Stimulated activated CD4-positive, alpha-beta T cell treated with anti-CD3 and anti-CD28 coated beads, Interleukin-4, amount 100 ng/mL, for 1 hour (primary cell): ENCODE measurements at places on chromosomes 5 and 9.
A peak's percentile ranks its signal among the peaks of the same experiment; 100 is the strongest.

GRCh38 chr5:147436596-147436995, 73.3 kb downstream of the DPYSL3 start:
- DNase-seq = no peak

DNA sequence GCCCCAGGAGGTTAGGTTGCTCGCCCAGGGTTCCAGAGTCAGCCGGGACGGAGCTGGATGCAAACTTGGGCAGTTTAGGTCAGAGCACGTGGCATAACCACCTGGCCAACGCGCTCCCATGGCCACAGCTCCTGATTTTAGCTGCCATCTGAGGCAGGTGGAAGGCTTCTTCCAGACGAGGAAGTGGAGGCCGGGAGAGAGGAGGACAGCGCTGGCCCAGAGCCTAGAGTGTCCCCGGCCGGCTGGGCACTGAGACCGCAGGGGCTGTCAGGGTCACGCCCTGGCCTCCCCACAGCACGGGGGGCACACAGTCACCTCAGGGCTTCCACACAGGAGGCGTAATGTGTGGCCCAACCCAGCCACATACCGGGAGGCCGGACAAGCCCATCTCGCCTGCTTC, 16.1 kb upstream of the PHYKPL start:
- DNase-seq = no peak

DNA sequence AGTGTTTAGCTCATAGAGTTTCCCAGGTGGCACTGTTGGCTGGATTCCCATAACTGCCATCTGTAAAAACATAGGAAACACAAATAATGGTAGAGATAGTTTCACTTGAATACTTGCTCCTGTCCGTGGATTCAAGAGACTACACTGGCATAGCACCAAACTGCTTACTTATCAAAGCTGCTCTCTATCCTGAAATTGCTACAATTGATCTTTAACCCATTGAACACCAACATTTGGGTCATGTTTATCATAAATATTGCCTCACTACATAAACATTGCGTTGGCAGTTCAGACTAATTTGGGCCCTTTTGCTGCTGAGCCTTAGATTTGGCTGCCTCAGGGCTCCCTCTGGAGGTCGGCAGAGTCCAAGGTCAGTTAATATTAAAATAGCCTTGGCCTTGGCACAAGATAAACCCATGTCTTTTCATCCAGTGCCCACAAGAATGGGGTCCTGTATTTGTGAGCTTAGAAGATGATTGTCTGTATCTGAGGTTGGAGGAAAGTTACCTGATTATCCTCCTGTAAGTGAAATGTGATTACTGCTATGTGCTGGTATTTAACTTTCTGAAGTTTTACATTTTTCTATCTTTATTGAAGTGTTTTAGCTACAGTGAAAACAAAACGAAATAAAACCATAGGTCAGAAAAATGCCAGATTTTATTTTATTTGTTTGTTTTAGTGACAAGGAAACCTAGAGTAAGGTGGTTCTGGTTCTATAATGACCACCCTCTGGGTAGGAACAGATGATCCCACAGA, 4.0 kb upstream of the RANBP3L start:
- peak; percentile 2 for DNase-seq

- no peak for DNase-seq
Observed at GRCh38 chr9:83986195-83986594, 5.6 kb downstream of the RMI1 start.

- DNase-seq = no peak
Observed at GRCh38 chr9:136761545-136761981, 2.8 kb downstream of the LCN15 start.

- DNase-seq = no peak
Observed at GRCh38 chr5:10644192-10644591, 80.3 kb downstream of the ANKRD33B start.

DNA sequence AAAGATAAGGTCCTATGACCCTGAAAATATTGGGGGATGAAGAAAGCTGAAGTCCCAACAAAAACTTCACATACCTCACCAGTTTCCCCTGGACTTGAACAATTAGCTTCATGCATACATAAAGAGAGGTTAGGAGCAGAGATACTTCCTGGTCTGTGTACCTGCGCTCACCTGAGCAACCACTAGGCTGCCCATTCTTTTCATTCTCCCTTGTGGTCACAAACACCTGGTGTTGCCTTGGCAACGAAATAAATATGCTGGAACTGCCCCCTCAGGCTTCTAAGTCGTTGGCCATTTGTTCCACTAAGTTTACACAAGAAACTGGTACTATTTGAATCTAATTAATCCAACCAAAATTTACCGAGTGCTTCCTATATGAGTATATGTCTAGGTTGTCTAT, 18.1 kb downstream of the OTP start:
- DNase-seq = no peak

DNA sequence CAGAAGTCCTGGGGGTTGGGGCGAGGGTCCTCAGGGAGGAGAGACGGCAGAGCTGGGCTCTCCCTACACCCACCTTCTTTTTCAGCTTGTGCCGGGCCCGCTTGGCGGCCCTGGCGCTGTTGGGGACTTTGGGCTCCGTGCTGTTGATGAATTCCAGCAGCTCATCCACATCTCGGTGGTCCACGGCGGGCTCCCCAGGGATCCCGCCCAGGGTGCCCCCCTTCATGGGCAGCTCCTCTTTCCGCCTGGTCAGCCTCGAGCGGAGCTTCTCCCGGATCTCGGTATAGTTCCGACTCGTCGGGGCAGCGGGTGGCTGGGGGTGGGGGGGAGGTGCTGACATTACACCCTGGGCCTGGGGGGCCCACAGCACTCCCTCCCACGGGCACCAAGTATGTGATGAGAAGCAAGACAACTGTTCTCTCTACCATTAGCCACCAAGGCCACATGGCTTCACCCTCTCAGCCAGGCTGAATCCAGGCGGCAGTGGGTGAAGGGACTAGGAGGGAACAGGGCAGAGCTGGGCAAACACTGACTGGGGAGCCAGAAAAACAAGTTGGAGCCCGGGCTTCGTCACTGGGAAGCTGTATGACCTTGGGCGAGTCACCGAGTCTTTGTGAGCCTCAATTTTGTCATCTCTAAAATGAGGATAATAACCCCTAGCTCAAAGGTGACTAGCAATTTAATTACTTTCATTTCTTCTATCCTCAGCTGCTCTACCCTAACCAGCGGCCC, 14.6 kb upstream of the DDX41 start:
- DNase-seq = no peak

GRCh38 chr9:89362647-89363310, 44.5 kb downstream of the SECISBP2 start:
- DNase-seq = no peak

- no peak for DNase-seq
Observed at GRCh38 chr5:84535281-84535680, 150.6 kb upstream of the EDIL3 start.

DNA sequence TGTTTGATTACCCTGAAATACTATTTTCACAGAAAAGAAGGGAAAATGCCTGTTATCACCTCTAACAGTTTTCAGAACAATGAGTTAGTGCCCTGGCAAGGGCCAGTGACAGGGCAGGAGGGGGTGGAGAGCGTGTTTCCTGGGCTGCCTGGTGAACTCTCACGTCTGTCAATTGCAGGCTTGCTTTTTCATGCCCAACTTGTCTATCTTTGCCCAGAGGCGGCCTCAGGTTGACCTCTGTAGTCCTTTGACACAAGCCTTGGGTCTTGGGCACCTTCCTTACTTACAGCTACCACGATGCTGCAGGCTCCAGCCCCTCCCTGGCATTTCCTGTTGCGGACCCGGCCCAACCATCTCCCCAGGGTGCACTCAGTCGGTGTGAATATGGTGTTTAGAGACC, 2.2 kb upstream of the CEL start:
- no peak for DNase-seq

DNA sequence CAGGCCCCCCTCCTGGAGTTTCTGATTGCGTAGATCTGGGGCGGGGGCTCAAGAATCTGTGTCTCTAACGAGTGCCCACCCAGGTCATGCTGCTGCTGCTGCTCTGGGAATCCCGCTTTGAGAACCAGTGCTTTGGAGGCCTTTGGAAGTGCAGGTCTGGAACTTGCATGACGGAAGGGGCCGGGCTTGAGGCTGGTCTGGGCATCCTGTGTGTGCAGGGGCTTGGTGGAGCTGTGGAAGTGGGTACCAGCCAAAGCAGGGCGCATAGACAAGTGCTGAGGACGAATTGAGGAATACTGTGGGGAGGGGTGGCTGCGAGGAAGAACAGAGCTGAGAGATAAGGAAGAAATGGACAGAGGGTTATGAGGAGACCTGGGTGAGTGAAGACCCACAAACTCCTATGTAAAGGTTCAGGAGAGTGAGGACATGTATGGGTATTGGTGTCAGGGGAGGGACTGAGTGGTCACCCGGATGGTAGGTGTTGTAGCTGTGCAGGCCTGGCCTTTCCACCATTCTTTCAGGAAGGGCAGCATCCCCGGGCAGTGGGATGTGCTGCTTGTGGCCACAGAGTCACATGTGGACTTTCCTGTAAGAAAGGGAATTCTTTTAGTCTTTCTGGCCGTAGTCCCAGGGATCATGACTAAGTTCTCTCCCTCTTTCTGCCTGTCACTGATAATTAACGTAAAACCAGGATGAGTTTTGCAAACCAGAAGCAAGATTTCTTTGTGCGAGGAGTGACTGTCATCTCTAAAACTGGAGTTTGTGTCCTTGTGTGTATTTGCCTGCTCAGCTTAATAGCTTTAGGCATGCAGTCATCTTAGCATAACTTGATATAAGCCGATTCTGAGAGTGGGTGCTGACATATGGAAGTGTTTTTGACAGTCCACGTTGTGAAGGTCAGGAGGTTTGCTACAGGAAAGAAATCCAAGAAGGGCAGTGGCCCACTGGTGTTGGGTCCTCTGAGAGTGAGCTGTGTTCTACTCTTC, 43.3 kb upstream of the TJP2 start:
- DNase-seq = no peak

DNA sequence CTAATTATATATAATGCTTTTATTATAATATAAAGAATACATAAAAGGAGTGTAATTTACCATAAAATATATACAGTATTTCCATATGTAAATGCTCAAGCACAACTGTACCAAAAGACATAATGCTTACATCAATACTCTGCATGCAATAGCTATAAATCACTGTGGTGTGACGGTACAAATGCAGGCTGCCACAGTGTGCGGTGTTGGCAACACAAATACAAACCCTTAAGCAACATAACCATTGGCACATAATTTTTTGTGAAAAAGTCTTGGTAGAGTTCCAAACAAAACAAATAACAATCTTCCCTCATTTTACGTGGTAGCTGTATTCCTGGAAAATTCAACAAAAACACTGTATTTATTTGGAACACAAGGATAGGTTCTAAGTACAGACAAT, 1.9 kb upstream of the SHISAL2B start:
- no peak for DNase-seq

- no peak for DNase-seq
Observed at GRCh38 chr5:54673523-54674225, 156.1 kb downstream of the SNX18 start.

DNA sequence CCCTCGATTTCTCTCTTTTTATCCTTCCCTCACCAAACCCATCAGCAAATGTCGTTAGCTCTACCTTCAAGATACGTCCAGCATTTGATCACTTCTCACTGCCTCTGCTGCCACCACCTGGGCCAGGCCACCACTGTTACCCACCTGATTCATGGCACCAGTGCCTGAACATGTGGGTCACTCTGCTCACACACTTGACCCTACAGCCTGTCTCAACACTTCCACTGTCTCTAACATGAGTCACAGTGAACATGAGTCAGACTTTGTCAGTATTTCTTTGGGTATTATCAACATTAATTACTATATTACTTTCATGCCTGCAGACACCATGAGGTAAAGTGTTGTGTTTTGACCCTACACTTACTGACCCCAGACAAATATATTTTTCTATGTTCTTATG, 19.6 kb downstream of the SLC24A2 start:
- no peak for DNase-seq

- no peak for DNase-seq
Observed at GRCh38 chr9:124786881-124787573, 10.1 kb downstream of the OLFML2A start.

DNA sequence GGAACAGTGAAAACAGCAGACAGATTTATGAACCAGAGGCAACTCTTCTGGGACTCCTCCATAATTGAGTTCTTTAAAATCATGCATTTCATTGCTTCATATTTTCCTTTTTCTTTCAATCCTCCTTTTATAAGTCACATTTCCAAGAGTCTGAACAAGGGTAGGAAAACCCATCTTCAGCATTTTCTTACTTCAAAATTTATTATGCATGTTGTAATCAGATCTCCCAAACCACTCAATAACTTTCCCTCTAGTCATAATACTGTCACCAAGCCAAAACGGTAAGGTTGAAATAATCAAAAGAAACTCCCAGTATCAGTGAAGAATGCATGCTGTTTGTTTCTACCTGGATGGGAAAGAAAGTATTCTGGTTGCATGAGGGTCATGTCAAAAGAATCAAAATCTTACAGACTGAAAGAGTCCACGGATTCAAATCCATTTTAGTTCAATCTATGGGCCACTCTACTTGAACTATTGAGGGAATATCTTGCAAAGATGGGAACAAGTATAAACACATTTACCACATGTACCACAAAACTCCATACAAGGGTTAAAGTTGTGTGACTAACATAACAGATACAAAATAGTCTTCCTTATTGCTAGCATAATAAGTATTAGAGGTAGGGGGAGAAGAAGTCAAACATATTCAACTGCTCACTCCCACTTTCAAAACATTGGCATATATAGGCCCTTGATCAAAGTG, 797.3 kb downstream of the MAT2B start:
- no peak for DNase-seq

DNA sequence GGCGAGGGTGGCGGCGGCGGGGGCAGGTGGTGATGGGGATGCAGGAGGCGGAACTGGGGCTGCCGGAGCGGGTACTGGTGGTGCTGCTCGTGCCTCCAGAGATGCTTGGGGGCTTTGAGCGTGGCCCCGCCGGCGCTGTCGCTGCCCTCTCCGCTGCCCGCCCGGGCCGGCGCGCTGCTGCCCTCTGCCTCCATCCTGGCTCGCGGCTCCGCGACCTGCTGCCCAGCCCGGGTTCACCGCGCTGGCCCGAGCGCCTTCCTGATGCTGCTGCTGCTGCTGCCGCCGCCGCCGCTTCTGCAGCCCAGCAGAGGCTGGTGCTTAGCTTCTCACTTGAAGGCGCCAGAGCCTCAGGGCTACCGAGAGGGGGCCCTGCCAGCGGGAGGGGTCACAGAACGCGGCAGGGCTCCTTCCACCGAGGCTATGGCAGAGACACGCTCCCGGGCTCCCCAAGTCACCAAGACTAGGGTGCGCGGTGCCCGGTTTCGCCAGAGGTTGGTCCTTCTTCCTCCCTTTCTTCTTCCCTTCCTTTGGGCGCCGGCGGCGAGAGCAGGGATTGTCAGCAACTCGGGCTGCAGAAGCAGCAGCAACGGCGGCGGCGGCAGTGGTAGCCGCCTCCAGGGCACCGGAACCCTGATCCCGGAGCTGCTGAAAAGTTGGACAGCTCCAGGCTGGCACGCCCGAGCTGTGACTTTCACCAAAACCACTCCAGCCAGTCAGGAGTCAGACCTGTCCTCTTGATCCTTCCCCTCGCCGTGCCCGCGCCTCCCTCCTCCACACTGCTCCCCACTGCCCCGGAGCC, at the start of gene PDE4D:
PDE4D (minus strand) TSS at position 298 of the 799 bp plus-strand sequence.
- DNase-seq = no peak

- DNase-seq = no peak
Observed at GRCh38 chr9:124854161-124854560, 901 bp downstream of the WDR38 start.

DNA sequence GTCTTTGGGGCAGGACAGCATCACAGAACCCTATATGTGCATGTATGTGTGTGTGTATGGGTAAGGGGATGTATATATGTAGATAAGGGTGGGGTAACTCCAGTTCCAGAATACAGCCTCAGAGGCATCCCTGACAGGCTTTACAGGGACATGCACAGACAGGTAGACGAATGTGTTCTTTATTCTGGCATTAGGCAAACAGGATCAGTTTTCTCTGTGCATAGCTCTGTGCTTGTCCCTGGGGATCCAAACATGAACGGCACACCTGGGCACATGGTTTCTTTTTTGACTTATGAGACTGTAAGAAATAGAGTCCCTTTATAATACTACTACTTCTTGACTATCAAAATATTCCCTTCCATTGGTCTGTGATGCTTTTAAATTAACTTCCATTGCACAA, 120.6 kb downstream of the TRIO start:
- no peak for DNase-seq
